ENCODE measurements at places on chromosomes 2 and 18.

GRCh38 chr2:168416555-168416954 is 39.5 kb upstream of the CERS6 start:
- no peak for ATAC-seq

DNA sequence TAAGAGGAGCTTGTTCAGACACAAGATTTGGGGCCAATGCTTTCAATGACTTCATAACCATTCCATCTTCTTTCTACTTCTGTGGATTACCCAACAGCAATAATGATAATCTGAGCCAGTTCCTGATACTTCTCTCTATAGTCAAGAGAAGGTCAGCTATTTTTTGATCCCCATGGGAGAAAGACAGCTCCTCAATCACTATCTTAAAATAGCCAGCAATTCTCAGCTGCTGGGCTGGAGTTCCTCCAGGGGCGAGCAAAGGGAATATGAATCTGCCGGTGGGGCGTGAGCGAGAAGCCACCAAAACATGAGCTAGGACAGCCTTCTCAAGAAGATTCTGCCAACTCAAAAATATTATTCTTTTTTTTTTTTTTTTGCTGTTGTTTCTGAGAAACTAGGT is at the start of gene TMEM182:
Gene TMEM182, plus strand, starts transcription at position 269 of the 400 bp plus-strand sequence. CDS start 187 bp downstream, outside the sequence.
- no peak for ATAC-seq

GRCh38 chr2:62923881-62924280 is 126.7 kb upstream of the OTX1 start:
- ATAC-seq = no peak

- no peak for ATAC-seq
These were observed 60.7 kb upstream of the ARHGAP15 start for GRCh38 chr2:143068509-143068908.
